ENCODE measurements at places on chromosomes 7 and 10.

DNA sequence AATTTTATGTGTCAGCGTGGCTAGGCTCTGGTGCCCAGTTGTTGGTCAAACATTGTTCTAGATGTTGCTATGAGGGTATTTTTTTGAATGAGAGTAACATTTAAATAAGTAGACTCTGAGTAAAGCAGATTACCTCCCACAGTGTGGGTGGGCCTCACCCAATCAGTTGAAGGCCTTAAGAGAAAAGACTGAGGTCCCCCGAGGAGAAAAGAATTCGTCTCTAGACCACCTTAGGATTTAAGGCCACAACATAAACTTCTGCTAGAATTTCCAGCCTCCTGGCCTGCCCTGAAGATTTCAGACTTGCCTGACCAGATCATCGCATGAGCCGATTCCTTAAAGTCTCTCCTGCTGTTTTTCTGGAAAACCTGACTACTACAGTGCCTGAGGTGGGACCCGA is 45.1 kb upstream of the SRGN start:
- DNase-seq: no peak

DNA sequence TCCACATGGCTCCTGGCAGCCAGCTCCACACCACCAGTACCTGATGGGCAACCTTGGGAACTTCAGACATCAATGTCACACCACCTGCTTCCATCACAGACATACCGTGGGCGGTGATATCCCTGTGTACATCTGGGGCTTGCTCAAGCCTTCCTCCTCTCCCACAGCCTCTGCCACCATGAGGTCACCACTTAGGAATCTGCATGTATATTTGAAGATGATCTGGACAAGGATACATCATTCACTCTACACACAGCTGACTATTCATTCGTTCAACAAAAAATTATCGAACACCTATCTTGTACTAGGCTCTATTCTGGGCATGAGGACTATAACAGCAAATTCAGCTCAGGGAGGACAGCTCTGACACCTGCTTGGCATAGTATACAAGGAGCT is 6.8 kb downstream of the DLG5 start:
- no peak for DNase-seq

GRCh38 chr10:86752311-86752710 is 4.1 kb upstream of the BMPR1A start:
- no peak for DNase-seq

- DNase-seq: no peak
Observed at GRCh38 chr10:13143766-13144165, 17.6 kb upstream of the MCM10 start.

DNA sequence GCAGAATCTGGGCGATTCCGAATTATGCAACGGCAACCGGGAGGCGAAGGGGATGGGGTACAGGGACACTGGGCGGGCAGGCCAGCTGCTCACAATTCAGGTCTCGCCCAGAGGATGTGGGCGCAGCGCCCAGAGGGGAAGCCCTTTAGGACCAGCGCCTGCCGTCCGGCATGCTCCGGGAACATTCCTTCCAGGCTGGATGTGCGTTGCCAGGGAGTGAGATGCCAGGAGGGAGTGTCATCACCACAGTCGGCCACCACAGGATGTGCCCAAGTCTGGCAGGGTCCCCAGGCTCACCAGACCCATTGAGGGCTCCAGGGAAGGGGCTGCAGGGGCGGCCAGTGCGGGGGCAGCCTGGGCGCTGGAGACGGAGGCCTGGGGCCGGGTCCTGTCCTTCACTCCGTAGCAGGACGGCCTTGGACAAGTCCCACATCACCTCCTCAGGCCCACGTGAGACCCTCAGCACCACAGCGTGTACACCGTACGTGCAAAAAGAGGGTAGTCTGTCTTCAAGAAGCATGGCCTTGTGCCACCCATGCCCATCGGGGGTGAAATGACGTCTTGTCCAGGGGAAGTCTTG is 63.9 kb downstream of the FOXL3 start:
- DNase-seq: no peak

DNA sequence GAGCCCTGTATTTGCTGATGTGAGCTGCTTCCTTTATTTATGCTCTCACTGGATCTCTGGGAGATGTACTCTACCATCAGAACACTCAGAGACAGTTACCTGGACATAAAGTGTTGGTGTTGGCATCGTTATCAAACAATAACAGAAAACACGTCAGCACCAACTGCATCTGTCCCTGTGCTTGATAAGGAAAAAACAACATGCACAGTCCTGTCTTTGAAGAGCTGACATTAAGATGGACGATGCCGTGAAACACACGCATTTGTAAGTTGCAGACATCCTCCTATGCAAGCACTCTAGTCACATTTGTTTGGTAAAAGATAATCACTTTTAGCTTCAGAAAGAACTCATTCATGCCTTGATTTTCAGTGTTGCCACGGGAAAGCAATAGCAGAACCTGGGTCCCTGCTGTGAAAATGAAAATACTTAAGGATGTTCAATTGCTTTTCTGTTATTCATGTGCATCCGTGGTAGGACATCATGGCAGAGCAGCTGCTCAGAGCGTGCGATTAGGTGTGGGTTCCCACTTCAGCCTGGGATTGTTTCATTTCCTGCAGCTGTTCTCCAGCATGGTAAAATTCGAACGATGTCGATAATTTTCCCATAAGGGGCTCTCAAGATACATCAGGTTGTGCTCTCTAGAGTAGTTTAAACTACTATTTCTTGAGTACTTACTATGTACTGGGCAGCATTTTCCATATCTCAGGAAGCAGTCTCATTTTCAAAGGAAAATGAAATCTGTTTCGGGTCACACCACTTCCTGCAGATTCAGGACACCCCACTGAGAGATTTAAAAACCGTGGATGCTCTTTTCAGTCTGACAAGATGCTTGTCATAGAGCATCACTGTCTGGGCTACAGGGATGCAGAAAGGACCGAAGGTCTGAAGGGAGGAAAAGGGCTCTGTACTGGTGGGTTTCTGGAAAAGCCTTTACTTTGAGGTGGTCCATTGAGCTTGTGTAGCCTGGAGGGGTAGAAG is 248.7 kb downstream of the CAMK1D start:
- DNase-seq: no peak

DNA sequence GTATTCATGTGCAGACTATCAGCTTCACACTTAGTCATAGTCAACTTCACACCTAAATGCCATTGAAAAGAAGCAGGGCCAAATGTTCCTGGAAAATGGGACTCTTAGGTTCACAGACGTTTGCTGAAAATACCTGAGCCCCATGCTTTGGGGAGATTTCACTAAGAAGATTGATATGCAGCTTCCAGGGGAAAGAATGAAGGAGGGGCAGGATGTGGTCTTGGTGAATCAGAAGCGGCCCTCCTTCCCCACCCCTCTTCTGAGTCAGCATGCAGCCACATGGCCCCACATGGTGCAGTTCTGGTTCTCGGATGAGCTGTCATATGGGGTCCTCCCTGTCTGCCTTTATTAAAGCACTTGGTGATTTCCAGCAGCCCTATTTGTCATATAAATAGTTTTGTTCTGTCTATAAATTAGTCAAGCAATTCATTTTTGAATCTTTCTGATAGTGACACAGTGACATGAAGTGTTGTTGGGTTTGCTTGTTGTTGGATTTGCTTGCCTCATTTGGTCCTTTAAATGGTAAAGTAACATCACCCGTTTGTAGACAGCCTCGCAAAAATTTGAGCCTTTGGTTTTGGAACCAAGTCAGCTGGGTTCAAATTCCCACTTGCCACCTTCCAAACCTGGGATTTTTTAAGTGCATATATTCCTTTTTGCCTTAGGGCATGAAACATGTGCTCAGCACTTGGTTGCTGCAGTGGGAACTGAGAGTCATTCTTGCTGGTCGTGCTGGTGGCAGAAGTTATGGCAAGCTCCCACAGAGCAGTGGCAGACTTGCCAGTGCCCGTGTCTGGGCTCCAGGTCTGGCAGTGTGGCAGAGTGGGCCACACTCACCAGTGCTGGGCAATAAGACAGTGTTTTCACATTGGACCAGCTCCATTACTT is 68.1 kb upstream of the CDK6 start:
- DNase-seq: peak; percentile 93

GRCh38 chr10:5547681-5547930 is 22.8 kb downstream of the CALML3 start:
- no peak for DNase-seq

DNA sequence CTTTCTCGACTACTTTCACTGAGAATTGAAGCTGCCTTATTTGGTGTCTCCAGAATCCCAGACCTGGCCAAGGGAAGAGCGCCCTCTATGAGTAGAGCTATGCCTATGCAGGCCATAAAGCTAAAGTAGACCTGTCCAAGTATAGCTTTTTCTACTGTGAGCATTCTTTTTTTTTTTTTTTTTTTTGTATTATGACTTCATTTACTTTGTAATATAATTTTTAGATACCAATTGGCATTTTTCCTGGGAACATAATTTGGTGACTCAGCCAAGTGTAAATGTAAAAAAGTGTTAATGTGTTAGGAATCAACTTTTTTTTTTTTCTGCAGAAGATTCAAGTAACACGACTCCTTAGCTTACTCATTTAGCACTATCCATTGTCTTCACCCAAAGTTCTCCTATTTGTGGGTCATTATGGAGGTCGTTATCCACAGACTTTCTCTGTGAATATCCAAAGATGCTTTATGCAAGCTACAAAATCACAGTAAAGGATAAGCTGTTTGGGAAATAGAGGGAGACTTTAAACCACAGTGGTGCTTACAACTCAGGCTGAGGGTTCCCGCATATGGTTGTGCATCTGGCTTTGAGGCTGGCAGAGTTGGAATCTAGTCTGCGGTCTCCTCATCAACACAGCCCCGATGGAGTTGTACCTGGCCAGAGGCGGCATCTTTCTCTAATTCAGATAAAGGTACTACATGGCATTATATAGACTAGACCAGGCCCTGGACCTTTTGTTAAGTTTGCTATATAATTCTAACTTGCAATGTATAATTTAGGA is 1040.2 kb upstream of the SORCS1 start:
- no peak for DNase-seq

DNA sequence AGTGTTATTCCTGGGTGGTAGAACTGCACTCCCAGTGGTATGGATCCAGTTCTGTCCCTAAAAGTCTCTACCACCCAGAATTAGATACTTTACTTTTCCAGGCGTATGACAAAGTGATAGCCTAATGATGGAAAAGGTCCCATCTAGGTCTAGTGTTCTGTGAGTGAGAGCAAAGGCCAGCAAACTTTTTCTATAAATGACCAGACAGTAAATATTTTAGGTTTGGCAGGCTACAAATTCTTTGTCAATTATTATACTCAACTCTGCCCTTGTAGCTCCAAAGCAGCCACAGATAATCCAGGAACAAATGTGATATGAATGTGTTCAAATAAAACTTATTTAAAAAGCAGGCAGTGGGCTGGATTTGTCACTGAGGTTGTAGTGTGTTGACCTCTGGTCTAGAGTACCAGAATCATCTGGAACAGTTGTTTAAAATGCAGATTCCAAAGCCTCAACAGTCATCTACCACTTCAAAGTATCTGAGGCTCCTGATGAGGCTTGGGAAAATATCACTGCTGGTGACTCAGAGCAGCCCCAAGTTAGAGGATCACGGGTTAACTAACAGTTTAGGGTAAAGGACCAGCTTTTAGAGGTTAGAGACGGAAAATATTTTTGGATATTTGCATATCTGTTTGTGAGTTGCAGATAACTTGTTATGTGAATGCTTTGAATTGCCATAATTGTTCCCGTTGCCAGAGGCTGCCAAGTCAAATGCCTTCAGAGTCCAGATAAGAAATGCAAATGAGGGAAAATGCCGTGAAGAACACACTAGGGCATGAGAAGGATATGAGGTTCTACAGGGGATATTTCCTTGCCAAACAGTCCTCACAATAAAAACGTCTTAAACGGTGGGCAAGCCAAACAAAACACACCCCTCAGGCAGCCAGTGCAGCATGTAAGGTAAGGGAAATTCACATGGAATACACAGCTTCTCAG is 19.4 kb downstream of the NRAP start:
- DNase-seq: no peak

- DNase-seq: no peak
Observed at GRCh38 chr7:35908331-35909216, 107.7 kb downstream of the SEPTIN7 start.

GRCh38 chr10:86878983-86879713 is 78.3 kb downstream of the MMRN2 start:
- DNase-seq: no peak

- no peak for DNase-seq
Observed at GRCh38 chr7:22793593-22794462, 28.8 kb downstream of the TOMM7 start.

GRCh38 chr7:131014906-131015656 is 281.1 kb upstream of the KLF14 start:
- no peak for DNase-seq

GRCh38 chr7:137342265-137342664 is 1.3 kb downstream of the PTN start:
- no peak for DNase-seq

DNA sequence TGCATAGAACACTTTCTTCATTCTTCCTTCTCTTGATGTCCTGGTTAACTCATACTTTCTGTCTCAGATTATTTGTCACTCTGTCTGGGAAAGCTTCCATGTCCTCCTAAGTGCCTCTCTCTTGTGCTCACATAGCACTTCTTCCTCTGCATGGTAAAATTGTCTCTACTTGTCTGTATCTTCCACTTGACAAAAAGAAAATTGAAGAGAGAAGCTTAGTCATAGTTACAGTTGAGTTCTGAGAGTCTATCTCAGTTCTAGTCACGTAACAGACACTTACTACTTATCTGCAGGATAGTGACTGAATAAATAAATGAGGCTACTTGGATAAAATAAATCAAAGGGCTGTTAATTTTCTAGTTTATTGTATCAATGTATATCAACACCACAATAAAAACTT is 458.1 kb downstream of the HTR7 start:
- no peak for DNase-seq

DNA sequence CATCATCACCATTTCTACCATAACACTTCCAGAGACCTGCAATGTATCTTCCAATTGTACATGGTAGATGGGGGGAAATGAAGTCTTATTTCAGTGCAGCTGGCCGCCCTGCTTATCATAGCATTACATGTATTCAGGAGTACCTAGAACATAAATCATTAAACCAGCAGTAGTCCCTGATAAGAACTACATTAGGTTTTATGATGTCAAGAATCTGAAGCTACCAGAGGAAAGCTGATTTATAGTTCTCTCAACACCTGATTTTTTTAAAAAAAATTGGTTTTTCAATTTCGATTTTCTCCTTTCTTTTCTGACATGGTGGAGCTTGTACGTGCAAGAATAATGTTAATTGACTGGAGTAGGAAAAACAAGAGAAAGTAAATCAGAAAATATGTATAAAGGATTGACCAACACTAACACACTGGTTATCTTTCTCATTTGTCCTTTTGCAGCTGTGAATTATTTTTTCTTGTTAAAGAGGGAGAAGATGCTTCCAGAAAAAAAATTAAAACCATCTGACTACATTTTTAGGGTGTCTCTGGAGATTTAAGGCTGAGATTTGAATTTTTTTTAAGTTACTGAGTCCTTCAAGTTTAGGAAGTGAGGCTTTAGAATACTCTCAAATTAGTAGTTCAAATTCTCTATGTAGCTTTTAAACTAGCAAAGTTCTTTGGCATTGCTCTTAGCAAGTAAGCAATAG is 59.1 kb downstream of the CSTF2T start:
- no peak for DNase-seq

- no peak for DNase-seq
Observed at GRCh38 chr10:78225594-78225993, 191.9 kb downstream of the RPS24 start.

- no peak for DNase-seq
Observed at GRCh38 chr10:102632394-102633111, 11.7 kb upstream of the TRIM8 start.

GRCh38 chr7:1915956-1916600 is 246.0 kb downstream of the ELFN1 start:
- no peak for DNase-seq

GRCh38 chr10:117429643-117430265 is 54.5 kb upstream of the PDZD8 start:
- DNase-seq: no peak

GRCh38 chr10:71681977-71682376 is 37.6 kb downstream of the C10orf105 start:
- DNase-seq: no peak

GRCh38 chr10:251982-252582 is 116.8 kb downstream of the ZMYND11 start:
- DNase-seq: no peak

Measured in CD4-positive, alpha-beta T cell treated with Interleukin-2 at 100 ng/mL for 4 hours (primary cell).